ENCODE measurements at places on chromosomes 12 and 14.

DNA sequence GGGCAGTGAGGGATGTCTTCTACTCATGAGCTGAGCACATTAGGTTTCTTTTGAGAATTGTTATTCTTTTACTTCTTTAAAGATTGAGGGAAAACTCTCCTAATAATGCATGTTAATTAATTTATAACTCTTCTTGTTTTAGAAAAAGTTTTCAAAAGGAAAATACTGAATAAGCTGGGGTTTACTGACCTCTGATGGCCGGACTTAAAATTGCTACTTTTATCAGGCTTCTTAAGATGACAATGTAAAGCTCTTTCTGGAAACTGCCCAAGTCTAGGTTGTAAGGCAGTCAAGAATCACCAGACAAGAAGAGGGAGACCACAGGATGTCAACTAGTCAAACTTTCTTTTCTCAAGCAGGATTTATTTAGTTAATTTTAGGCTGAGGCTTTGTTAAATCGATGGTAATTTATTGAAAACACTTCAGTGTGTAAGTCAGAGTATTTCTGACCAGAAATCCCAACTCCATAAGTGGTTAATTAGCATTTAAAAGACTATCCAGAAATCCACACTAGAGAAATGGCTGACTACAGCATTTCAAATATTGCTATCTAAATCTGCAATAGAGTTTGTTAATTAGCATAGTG lies 82.1 kb downstream of the AVPR1A start:
- DNase-seq, result no peak

DNA sequence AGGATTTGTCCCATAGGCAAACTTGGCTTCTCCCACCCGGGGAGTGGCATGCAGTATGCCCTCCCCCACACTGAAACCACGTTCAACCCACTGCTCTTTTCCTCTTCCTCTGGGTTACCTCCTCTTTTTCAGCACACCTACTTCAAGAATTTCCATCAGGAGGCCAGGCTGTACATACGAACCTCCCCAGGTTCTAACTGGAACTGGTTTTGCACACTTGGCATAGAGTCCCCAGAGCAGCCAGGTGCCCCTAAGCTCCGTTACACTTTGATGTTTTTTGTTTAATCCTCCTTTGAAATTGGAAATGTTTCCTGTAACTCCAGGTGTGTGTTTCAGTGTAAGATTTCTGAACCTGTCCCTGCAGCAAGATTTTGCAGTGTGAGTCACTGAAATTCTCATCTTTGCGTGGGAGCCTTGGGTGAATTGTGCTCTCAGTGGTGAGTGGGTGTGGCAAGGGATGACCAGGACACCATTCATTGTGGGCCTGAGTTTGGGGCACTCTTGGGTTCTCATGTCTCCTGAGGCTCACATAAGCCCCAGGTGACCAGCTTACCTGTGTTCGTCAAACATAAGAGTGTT lies 18.2 kb downstream of the CD9 start:
- no peak for DNase-seq

GRCh38 chr14:105154476-105154871 lies 14.1 kb downstream of the JAG2 start:
- no peak for DNase-seq

DNA sequence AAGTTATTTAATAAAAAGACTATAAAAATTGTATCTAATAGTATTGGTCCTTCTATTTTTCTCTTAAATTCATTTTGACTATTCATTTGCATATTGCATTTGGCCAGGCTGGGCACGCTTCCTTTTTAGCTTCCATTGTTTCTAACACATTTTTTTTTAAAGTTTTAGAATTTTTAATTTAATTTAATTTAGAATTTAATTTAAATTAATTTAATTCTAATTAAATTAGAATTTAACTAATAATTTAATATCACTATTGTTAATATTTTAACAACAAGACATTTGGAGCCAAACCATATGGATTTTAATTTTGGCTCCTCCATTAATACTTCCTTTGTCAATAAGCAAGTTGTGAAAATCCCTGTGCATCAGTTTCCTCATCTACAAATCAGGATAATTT lies 856.9 kb upstream of the SEL1L start:
- DNase-seq, result no peak

GRCh38 chr14:64478634-64479250 lies 13.4 kb downstream of the AKAP5 start:
- DNase-seq, result no peak

DNA sequence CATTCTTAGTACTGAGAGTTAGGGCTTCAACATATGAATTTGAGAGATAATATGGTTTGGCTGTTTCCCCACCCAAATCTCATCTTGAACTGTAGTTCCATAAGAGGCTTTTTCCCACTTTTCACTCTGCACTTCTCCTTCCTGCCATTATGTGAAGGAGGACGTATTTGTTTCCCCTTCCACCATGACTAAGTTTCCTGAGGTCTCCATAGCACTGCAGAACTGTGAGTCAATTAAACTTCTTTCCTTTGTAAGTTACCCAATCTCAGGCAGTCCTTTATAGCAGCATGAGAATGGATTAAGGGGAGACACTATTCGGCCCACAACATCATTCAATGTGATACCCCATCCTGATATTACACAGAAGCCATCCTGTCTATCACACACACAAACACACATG lies 36.8 kb upstream of the ALG10B start:
- no peak for DNase-seq

DNA sequence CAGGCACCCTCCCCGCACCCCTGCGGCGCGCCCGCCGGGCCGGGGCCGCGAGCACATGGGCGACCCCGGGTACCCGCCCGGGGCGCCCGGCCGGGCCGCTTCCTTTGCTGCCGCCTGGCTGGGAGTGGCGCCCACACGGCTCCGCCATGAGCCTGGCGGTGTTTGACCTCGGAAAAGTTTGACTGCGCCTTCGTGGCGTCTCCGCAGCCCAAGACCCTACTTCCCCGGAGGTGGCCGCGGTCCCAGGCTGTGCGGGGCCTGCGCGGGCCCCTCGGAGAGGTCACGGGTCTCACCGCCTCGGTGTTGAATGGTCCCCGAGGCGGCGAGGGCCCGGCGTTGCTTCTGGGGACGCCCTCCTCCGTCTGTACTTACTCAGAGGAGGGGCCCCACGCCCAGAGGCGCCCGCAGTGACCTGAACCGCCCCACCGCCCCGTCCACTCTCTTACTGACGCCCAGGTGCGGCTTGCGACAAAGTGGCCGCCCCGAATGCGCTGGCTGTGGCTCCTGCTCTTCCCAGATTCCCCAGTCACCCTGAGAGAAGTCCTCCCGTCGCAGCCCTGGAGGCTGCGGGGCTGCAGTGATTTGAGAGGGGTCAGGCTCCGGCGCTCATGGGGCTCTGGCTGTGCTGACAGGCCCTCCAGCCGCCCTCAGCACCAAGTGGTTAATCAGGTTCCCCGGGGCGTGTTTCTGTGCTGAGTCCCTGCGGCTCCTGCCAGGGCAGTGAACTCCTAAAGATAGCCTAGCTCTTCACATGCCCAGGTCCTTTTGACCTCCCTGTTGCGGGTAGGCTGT lies 5.8 kb downstream of the KMT5A start:
- no peak for DNase-seq

- DNase-seq, result no peak
Measured at GRCh38 chr12:113056631-113057488, at the start of gene DTX1. Gene DTX1 (plus strand): TSS chr12:113056730. CDS start chr12:113058193, 1,463 bp downstream.
